Breast epithelium (tissue), 4 donors: ENCODE measurements at places on chromosomes 6 and 20.

GRCh38 chr6:98840996-98841513, 6.7 kb downstream of the POU3F2 start:
- no peak for DNase-seq

- no peak for DNase-seq
Measured at GRCh38 chr6:36925809-36926208, 28.7 kb upstream of the PI16 start.

GRCh38 chr6:20024316-20024673, 187.1 kb downstream of the ID4 start:
- DNase-seq: no peak

DNA sequence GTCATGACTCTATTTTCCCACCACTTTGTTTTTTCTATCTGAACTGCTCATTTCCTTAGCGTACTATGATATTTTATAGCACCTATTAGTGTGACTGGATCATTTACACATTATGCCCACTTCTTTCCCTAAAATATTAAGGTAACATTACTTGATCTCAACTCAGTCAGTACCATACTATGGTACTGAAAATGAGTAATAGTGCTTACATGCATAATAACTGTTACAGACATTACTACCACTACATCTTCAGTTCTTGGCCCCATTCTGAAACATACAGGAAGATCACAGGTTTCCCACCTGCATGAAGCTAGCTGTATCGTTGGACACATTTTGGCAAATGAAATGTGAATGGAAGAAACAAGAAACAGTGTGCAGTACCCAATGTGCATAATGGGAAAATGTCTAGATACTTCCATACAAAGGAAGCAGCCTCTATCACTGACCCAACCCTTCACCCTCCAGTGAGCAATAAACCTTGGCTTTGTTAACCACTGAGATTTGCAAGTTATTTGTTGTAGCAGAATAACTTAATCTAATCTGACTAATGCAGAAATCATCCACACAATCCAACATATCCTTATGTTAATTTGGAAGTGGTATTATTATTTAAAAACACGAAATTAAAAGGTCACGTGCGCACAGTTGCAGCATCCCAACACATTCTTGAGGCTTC, 108.6 kb upstream of the DOK5 start:
- DNase-seq: no peak

GRCh38 chr6:562052-562676, 94.7 kb downstream of the HUS1B start:
- DNase-seq: no peak

- no peak for DNase-seq
Measured at GRCh38 chr20:3011752-3012151, 31.7 kb upstream of the GNRH2 start.

DNA sequence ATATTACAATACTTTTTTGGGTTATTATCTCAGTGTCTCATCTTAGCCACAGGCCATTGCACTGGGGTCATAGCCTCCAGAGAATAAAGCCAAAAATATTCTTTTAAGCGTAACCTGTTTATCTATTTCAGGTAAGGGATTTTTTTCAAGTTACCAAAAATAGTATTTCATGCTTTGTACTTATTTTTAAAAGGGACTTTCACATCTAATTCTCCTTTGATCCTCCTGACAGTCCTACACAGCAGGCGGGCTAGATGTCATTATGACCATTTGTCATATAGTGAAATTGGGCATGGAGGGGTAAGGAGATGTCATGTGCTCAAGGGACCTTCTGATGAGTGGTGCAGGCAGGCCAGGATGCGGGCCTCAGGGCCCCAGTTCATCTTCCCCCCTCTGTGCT, 68.9 kb downstream of the TBC1D7 start:
- no peak for DNase-seq

GRCh38 chr6:7953753-7954152, 43.2 kb upstream of the TXNDC5 start:
- DNase-seq: no peak

GRCh38 chr6:127376685-127377084, 33.3 kb upstream of the ECHDC1 start:
- no peak for DNase-seq

- DNase-seq: no peak
Measured at GRCh38 chr6:154370545-154370944, 13.9 kb upstream of the IPCEF1 start.

DNA sequence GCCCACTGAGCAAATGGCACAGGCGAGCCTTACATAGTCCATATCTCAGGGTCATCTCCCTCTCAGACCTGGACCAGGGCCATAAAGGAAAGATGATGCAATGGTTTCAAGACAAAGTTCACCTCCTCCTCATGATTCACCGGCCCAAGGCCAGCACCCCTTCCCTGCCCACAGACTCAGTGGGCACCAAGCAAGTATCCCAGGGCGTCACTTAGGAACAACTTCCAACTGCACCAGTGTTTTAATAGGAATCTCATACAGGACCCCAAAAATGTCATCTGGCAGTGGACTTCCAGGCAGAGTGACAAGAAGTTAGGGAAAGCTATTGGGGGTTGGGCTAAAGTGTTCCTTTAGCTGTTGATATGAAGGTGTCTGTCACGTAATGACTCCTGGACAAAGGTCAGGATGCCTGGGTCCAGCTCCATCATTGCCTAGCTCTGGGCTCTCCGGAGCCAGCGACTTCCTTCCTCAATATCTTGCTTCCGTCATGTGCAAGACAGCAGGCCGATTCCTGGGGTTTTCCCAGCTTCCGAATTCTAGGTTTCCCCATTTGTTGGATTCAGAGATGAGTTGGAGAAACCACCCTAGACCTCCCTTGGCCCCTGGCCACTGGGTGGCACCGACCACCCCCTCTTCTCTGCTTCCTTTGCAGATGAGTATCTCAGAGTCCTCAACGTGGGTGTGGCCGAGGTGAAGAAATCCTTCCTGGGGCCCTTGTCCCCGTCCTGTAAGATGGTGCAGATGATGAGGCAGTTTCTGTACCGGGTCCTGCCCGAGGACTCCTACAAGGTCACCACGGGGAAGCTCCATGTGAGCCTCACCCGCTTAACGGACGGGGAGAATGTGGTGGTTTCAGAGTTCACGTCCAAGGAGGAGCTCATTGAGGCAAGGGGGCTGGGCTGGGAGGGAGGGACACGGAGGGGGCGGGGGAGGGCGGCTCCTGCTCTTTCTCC, 21.1 kb downstream of the PNPLA1 start:
- DNase-seq: no peak
